ENCODE measurements at places on chromosomes 3 and 15.

DNA sequence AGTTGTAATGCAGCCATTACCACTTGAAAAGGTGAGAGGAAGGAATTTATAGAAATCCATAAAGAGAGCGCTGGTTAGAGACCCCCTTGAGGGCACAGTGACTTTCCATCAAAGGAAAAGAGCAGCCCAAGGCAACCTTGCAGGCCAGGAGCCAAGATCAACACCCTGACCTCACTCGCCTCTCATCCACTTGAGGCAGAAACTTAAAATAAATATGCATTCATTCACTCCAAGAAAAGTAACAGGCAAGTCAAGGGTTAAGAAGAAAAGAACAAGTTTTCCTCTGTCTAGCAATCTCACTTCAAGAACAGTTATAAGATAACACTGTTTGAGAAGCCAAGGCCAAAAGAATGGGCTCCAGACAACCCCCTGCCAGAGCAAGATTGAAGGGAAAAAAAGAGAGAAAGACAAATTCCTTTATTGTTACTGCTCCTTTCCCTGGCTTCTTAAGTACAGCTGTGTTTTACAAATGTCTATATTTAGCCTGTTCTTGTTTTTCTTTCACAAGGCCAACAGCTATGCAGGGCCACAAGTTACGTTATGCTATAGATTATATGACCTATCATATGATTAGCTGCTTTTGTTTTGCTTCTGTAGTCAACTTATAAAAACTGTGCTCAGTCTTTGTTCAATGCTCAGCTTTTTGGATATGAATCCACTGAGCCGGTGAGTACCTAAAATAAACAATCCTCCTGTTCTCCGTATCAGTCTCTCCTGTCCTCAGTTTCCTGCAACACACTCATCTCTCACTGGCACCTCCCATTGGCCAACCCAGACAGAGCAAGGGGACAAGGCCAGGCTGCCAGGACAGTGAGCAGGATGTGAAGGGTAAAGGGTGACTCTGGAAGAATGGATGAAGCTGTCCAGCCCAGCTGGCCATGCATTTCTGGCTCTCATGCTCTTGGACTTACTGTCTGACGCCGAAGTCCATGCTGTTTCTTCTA is 15.8 kb upstream of the SSUH2 start:
- DNase-seq = no peak

GRCh38 chr15:25060472-25060803 is 105.7 kb downstream of the SNRPN start:
- DNase-seq = no peak

DNA sequence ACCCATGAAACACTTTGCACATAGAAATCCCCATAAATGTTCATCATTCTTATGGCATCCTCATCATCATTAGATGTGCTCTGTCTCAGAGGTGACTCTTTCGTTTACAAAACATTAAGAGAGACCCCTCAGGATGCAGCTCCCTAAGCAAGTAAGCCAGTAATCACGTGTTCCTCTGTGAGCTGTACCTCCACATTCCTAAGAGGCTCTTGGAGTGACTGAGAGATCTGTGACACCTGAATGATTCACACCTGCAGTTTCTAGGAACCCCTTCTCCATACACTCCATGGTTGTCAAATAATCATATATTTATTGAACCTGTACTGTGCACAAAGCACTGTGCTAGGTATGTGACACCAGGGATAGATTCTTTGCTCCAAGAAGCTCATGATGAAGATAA is 602.4 kb downstream of the UNC13C start:
- DNase-seq = no peak

GRCh38 chr3:150783920-150784746 is 21.2 kb upstream of the SIAH2 start:
- no peak for DNase-seq

DNA sequence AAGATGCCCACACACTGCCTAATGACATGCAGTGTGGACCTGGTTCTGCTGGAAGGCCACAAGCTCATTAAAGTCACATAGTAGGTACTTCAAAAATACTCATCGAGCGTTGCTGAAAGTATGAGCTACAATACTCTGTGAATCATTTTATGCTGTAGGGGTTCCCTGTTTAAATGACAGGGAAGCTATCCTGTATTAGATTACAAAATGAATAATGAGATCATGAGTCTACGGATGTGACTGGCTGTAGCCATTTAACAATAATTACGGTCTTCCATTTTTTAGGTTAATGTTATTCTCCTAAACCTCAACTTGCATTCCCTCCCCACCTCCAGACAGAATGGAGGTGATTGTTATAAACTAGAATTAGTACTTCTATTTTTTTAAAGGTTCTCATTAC is 128.2 kb upstream of the FAM3D start:
- no peak for DNase-seq

- DNase-seq = no peak
These were observed 23.2 kb downstream of the CD86 start for GRCh38 chr3:122078235-122078935.

- no peak for DNase-seq
These were observed 35.7 kb downstream of the CORO2B start for GRCh38 chr15:68614286-68615035.
